ENCODE measurements at places on chromosomes 11 and 22.
A peak's percentile ranks its signal among the peaks of the same experiment; 100 is the strongest.

- no peak for DNase-seq
Measured at GRCh38 chr11:69981119-69981784, 96.9 kb upstream of the ANO1 start.

GRCh38 chr11:34566736-34567135, 53.1 kb upstream of the ELF5 start:
- DNase-seq = no peak

DNA sequence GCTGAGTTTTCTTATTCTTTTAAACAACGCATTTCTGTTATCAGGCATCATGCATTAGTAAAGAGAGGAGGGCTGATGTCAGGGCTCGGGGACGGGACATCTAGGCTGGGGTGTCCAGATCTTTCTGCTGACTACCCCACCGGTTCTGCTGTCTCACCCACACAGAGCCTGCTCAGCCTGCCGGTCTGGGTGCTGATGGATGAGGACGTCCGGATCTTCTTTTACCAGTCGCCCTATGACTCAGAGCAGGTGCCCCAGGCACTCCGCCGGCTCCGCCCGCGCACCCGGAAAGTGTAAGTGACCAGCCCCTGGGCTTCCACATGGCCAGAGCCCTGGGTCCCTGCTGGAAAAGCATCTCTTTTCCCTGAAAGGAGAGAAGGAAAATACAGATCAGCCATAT, 9.4 kb downstream of the NCF4 start:
- no peak for DNase-seq

- DNase-seq = no peak
Measured at GRCh38 chr11:12029738-12030363, 21.4 kb upstream of the DKK3 start.

GRCh38 chr11:47979378-47980087, 826 bp upstream of the PTPRJ start:
- no peak for DNase-seq

- no peak for DNase-seq
Measured at GRCh38 chr11:8541448-8541847, 52.6 kb downstream of the STK33 start.

DNA sequence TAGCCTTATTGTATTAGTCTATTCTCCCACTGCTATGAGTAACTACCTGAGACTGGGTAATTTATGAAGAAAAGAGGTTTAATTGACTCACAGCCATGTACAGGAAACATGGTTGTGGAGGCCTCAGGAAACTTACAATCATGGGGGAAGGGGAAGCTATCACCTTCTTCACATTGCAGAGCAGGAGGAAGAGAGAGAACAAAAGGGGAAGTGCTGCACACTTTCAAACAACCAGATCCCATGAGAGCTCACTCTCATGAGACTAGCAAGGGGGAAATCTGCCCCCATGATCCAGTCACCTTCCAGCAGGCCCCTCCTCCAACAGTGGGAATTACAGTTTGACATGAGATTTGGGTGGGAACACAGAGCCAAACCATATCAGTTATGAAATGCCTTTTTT, 179.4 kb downstream of the ARHGAP42 start:
- no peak for DNase-seq

DNA sequence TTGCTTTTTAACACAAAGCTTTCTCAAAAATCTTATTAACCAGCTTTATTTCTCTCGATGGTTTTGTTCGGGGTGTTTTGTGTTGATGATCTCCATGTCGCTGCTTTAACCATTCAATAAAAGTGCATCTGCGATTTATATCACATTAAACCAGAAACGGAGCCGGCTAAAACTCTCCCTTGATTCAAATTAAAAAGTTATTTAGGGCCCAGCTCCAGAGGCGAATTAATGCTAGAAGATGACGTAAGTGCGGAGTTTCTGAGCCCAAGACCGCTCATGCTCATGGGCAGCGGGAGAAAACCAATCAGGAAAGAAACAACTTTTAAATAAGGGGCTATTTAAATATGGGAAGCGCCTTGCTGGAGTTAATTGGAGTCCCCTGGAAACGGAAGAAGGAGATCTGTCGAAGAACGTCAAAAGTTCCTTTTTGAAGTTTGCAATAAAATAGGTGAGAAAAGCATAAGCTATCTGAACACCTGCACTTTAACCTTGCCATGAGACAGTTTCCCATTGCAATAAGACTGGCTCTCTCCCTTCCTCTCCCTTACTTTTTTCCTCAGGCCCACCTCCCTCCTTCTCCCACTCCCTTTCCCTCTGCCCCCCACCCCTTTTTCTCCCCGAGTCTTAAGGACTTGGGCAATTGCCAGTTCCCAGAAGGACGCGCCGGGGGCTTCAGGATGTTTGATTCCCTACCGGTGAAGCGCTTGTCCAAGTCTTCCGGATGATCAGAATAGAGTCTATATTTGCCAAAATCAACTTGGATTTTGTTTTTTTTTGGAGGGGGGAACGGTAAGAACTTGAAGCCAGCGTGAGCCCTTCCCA, 1.9 kb upstream of the DBX1 start:
- peak; percentile 21 for DNase-seq

DNA sequence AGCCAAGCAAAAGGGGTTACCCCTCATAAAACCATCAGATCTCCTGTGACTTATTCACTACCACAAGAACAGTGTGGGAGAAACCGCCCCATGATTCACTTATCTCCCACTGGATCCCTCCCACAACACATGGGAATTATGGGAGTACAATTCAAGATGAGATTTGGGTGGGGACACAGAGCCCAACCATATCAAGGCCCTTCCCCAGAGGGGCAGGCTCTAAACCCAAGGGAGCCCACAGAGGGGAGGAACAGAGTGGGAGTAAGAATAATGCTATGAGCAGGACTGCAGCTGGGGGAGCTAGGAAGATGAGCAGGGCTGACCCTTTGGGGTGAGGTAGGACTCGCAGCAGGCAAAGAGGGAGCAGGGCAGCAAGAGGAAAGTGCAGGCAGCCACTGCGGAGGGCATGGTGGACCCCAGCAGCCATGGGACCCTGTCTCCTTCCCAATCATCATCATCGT, 59.3 kb downstream of the CD82 start:
- peak; percentile 3 for DNase-seq

DNA sequence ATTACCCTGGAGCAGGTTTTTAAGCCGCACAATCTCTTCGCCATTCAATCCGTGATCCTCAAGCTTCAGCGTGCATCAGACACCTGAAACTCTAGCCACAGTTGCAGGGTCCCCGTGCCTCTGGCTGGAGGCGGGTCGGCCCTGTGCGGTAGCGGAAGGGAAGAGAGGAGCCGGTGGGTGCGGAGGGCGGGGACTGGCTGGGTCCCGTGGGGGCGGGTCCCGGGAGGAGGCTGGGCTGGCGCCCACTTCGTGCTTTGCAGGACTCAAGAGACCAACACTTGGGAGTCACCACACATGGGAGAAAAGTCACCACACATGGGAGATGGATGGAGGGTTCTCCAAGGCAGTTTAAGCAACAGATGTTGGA, 772 bp downstream of the C22orf15 start:
- DNase-seq = peak; percentile 64

GRCh38 chr22:30270832-30271231, 4.2 kb upstream of the OSM start:
- DNase-seq = no peak

DNA sequence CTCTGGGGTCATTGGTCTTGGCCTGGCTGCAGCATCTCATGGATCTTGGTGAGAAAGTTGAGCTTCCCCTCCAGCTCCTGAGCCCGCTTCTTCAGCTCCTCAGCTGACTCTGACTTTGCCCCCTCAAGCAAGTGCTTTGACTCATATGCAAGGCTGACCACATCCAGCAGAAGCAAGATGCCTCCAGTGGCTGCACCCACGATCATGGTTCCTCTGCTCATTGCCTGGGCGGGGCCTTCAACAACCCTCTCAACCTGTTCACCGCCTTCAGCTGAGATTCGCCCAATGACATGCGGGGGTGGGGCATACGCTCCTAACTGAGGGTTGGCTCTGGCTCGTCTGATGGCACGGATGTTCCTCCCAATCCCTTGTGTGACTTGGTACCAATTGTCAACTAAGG, 11.9 kb downstream of the APOL2 start:
- no peak for DNase-seq

DNA sequence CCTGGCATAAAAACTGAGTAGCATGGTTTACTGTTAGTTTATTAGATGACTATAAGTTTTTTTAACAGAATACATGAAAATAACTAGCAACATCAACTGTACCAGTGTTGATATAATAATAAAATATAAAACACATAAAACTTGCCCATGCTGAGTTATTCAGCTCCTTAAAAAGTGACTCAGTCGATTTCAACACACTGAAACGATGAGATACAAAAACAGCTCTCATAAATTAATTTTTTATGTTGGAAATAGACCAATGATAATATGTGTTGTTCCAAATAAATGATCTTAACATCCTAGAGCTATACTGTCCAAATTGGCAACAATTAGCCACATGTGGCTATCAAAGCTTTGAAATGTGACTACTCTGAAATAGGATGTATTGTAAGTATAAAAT, 15.9 kb downstream of the PDGFD start:
- no peak for DNase-seq

DNA sequence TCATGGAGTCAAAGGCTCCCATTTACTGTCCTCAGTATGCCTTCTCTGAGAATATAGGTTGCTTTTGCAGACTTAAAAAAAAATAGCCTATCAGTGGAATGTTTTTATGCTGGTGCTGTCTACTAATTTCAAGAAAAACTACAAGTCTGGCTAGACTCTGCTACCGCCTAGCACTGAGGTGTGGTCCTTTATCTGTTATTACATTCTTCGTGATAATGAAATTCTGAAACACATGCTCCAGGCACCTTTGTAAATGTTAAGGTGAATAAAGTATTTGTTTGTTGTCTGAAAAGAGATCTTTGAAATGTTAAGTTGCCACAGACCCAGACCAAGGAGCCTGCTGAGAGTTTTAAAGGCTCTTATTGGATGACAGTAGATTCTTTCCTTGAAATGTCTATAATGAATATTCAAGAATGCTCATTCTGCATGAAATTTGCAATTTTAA, 95.3 kb downstream of the DBX1 start:
- no peak for DNase-seq
